ENCODE measurements at places on chromosomes 4 and X. TPM values are rescaled to one million over a fixed set of nuclear protein-coding genes. Genes with fewer than 3 reads are reported as not detected.

DNA sequence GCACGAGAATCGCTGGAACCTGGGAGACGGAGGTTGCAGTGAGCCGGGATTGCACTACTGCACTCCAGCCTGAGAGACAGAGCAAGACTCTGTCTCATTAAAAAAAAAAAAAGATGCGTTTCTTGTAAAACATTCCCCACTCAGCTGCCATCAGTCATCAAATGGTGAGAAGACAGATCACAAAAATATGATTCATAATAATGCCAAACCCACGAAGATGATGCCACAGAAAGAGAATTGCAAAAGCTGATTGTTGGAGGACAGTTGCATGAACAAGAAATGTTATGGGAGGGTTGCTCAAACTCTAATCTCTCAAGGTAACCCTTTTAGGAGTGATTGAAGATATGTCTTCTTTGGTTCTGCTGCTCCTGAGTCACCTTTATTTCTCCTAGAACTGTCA is 21.4 kb upstream of the SMIM14 start:
- no peak for DNase-seq

The PPP2R2C gene
- total RNA-seq = not detected

The MAGEA12 gene
- not detected for total RNA-seq

GRCh38 chr4:185911556-185912064 is 99.6 kb upstream of the SORBS2 start:
- no peak for DNase-seq

The CNGA1 gene
- total RNA-seq = 0.55 TPM

The PRRG1 gene
- not detected for total RNA-seq

- no peak for DNase-seq
Observed at GRCh38 chrX:1606496-1606895, 8.4 kb upstream of the ASMT start.

GRCh38 chr4:184248216-184248615 is 30.5 kb upstream of the ENPP6 start:
- no peak for DNase-seq

The YTHDC1 gene
- total RNA-seq = 83.2 TPM

DNA sequence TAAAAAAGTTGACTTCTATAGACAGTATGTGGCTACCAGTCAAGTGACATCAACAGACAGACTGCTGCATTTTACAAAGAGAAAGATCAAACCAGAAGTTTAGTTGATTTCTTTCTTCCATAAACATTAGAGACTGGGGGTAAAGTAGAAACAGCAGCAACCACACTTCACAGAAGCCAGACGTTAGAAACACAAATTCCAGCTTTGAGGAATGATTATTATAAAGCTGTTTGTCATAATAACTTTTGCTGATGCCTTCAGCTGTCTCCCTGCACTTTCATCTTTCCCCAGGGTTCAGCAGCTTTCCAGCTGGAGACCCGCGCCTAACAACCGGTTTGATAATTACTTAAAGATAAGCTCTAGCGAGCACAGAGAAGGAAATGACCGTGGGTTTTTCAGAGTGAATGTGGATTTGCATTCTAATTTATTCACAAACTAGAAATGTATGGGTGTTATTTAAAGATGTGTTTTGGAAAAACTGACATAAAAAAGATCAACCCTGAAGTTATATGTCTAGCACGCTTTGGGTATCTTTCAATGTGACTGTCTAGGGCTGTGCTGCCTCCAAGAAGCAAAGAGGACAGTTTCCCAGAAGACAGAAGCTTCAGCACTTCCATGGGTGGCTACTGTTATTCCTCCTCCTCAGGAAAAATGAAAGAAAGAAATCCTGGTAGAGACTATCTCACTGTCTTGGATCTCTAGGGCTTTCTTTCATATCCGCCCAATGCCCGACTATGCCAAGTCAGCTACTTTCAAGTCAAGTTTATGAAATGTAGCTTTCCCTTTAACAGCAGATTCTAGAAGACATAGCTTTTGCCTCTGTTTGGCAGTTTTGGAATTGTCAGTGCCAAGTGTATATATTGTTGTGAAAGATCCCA is 15.0 kb upstream of the ENAM start:
- no peak for DNase-seq

The NKRF gene
- 17.1 TPM for total RNA-seq

GRCh38 chrX:126063984-126064383 is 102.1 kb downstream of the DCAF12L2 start:
- DNase-seq = no peak
